AG10803 (cell line): ENCODE measurements at places on chromosomes 1 and 21.

- DNase-seq: peak; percentile 63
Observed at GRCh38 chr1:179251675-179252074, 22.2 kb upstream of the ABL2 start.

DNA sequence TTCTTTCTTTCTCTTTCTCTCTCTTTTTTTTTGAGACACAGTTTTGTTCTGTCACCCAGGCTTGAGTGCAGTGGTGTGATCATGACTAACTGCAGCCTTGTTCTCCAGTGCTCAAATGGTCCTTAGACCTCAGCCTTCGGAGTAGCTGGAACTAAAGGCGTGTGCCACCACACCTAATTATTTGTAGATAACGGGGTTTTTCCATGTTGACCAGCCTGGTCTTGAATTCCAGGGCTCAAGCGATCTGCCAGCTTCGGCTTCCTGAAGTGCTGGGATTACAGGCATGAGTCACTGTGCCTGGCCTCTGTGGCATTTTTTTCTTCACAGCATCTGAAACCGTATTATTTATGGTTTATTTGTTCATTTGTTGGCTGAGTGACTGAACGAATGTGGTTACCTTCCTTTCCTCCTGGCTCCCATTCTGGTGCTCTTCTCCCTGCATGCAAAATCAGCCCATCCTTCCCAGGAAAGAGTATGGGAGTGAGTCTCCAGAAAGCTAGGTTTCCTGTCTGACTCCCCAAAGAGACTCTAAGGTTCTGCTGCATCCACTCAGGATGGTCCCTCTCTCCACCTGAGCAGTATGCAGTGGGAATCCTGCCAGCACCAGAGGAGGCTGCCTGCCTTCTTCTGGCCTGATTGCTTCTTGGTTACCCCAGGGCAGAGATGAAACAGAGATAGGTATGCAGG is 155.0 kb upstream of the BEND5 start:
- DNase-seq: peak; percentile 81

GRCh38 chr1:6591222-6591621 is 11.4 kb downstream of the ZBTB48 start:
- no peak for DNase-seq

DNA sequence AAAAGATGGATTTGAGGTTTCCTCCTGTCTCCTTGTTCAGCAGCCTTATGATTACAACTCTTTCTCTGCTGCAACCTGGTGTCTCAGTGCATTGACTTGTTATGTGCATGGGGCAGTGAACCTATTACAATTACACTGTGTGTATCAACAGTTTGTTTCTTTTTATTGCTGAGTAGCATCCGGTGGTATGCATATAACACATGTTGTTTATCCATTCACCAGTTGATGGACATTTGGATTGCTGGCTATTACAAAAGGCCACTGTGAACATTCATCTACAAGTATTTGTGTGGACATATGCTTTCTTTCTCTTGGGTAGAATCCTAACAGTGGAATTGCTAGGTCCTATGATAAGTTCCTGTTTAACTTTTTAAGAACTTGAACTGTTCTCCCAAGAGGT is 65.9 kb downstream of the FMO4 start:
- no peak for DNase-seq

GRCh38 chr1:26739329-26739914 is 43.6 kb downstream of the ARID1A start:
- no peak for DNase-seq

- peak; percentile 70 for DNase-seq
Observed at GRCh38 chr1:15027515-15027986, 126.0 kb upstream of the TMEM51 start.

GRCh38 chr1:199832451-199832850 is 195.1 kb upstream of the NR5A2 start:
- DNase-seq: no peak

DNA sequence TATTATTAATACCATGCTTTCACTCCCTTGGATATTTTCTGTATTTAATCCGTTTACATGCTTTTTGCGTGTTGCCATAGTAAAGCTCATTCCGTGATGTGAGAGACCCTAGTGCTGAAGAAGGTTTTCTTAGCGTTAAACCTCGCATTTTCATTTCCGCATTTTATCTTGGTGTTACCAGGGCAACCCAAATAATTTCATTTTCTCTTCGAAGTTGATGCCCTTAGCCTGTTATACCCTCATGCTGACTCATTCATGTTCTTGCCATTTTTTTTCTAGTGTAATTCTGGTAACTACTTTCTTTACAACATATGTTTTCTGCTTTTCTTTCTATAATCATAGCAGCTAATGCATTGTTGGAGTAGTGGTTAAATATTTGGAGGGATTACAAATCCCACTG is 37.2 kb downstream of the LRRC8C start:
- no peak for DNase-seq

- DNase-seq: no peak
Observed at GRCh38 chr21:41899426-41900202, 20.5 kb upstream of the PRDM15 start.

DNA sequence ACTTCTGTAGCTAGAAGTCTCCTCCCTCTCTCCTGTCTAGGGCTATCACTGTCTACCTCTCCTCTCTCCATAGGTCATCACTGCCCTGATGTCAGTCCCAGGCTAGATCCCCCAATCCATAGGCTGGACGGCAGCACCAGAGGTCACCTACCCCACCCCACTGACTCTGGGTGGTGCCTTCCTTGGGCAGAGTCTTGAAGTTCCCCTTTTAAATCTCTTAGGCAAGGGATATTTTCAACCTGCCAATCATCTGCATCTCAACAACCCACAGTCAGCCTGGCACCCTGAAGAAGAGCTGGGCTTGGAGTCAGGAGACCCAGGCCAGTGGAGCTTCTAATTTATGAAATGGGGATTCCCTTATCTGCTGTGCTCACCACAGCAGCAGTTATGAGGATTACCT is 13.2 kb downstream of the MYBPH start:
- no peak for DNase-seq

GRCh38 chr1:244874974-244875579 is 10.7 kb upstream of the HNRNPU start:
- DNase-seq: no peak

DNA sequence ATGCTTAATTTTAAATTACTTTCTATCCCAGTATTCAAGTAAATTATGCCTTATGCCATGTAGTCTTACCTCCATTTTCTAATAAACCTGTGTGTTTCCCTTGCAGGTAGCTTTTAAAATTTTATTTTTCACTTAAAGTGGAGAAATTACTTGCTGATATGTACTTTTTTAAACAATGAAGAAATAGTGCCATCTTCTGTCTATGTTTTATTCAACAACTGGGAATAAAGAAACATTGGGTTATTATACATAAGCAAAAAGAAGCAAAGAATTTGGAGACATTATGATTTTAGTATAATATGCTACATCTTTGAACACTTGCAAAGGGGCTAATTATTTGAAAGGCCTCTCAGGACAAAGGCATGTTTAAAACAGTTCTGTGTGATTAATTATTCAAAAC is 1912.9 kb downstream of the MRPL39 start:
- no peak for DNase-seq

DNA sequence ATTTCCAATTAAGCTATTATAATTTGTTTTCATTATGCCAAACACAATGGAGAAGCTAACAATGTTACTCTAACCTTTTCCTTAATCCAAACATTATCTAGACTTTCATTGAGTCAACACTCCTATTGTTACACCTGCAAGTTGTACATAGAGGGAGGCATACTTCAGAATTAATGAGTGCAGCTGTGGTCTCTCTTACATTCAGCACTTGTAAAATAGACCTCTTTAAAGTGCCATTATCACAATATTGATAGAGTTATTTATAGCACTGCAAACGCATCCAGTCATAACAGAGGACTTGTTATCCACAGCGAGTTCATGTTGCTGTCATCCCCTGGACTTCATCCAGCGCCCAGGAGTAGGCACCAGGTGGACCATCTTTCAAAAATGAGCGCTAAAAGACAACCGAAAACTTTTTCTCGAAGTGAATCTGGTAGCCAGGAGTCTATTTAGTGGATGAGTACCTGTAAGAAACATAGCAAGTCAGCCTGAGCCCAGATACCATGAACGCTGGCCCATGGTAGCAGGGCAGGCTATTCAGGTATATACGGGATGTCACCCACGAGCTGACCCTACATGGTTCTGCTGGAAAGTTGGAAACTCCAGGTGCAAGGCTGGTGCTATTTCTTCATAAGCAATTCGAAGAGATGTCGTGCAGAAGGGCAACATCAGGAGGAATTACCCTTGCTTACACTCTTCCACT is 70.6 kb upstream of the NFIA start:
- DNase-seq: no peak

- no peak for DNase-seq
Observed at GRCh38 chr1:94623560-94624148, 82.1 kb upstream of the F3 start.

DNA sequence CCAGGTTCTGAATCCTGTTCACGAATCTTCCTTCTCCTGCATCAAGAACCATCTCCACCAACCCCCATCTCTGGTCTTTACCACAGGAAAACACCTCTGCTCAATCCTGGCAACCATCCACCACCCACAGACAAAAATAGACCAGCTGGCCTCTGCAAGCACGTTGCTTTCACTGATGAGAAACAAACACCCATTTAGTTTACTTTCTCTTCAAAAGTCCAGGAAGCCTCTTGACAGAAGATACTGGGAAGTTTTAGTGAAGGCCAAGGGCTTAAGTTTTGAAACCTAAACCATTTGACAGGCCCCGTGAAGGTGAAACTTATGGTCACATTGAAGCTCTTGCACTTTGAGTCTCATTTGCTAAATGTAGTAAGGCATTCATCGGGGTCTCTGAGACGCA is 122.6 kb upstream of the PPP2R5A start:
- peak; percentile 77 for DNase-seq

GRCh38 chr1:93672069-93672468 is 9.6 kb downstream of the BCAR3 start:
- DNase-seq: peak; percentile 35

DNA sequence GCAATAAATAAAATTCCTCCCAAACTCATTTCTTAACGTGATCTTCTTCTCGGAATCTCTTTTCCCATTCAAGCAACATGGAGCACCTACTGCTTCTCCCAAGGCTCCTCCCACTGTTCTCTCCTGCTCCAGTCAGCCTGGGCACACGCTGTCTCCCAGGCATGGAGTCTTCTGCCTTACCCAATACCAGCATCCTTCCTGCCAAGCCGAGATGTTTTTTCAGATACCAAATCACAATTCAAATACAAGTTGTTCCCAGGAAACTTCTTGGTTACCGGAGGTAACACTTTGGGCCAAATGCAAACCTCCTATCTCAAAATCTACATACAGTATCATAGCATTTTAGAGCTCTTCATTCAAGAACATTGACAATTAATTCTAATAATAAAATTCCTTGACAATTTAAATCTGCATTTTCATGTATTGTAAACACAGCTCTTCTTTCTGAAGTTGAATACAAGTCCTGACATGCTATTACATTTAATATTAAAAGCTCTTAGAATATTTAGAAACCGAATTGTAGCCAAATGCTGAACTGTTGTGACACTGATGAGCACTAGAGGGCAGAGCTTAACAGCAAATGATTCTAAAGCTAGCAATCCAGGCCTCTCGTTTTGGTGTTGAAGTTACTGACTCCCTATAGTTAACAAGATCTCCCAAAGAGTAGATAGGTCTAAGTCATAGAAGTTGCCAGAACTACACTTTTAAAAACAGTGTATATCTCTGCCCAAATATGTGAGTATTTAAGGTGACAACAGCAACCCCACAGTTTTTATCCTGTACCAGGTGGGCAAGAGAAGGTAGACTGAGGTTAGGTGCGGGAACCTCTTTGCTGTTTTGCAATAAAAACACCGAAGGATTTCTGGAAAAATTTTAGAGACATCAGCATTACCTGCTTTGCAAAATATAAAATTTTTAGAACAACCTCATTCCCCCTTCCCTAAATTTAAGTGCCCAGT is 52.3 kb downstream of the BCAR3 start:
- DNase-seq: peak; percentile 78

GRCh38 chr1:219373616-219373935 is 199.9 kb downstream of the LYPLAL1 start:
- DNase-seq: no peak

GRCh38 chr1:39936724-39937491 is 18.0 kb upstream of the MFSD2A start:
- no peak for DNase-seq

DNA sequence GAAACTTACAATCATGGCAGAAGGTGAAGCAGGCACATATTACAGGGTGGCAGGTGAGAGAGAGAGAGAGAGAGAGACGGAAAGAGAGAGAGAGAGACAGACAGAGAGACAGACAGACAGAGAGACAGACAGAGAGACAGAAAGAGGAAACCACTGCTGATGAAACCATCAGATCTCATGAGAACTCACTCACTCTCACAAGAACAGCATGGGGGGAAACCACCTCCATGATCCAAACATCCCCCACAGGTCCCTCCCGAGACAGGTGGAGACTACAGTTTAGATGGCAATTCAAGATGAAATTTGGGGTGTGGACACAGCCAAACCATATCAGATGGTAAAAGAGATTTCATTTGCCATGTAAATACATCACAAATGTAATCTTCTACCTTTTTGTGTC is 708.1 kb downstream of the MRPL39 start:
- no peak for DNase-seq

DNA sequence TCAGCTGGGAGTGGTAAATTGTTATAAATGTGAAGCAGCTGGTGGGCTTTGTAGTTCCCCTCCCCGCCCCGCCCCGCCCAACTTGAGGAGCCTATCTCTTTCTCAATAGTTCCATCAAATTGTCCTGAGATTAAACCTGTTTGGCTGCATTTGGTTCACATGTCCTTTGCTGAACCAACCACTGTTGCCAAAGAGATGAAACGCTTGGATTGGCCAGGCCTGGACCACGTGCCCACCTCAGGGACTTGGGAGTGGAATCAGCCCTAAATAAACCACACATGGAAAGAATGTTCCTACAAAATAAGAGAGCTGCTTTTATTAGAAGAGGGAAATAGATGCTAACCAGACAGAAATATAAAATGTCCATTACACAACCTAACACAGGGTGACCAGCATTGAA is 424.9 kb upstream of the KAZN start:
- DNase-seq: no peak

DNA sequence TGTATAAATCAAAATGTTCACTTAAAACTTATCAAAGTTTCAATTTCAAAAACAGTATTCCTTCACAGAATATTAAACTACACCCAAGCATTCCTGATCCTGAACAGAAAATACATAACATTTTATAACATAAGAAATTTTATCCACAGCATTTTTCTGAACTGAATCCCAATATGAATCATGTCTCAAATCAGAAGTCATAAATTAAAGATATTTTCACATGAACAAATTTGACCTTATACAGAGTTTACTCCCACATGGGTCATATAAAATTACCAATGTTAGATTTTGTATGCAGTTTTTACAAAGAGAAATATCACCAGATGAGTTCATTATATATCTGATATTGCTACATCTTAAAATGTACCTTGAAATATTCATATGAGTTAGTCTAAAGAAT is 48.6 kb upstream of the ASPM start:
- DNase-seq: no peak

GRCh38 chr21:37711286-37711829 is 204.9 kb downstream of the KCNJ6 start:
- DNase-seq: no peak

- no peak for DNase-seq
Observed at GRCh38 chr1:4430406-4431365, 223.7 kb upstream of the AJAP1 start.
